ENCODE measurements at places on chromosomes 12 and 14.

DNA sequence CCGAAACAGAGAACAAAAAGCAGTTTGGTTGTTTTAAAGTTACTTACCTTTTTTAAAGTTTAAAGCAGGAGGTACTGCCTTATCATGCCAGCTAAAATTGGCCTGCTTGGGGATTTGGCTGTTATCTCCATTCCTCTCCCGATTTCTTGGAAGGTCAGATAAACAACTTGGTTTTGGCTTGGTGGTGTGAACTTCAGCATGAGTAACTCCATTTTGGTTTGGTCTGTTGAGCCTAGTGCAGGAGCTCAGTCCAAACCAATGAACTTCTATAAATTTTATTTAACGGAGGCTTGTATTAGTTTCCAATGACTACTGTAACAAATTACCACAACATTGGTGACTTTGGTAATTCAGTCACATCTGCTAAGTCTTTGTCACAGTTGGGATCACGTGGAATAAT, 82.3 kb downstream of the PLEKHA5 start:
- DNase-seq = no peak

- DNase-seq = no peak
Observed at GRCh38 chr12:70619471-70620152, 17.6 kb downstream of the PTPRB start.

- DNase-seq = no peak
Observed at GRCh38 chr14:72845683-72846082, 48.2 kb downstream of the DPF3 start.

GRCh38 chr14:98819132-98819866, 452.7 kb downstream of the BCL11B start:
- no peak for DNase-seq

GRCh38 chr12:126114441-126114840, 1049.2 kb downstream of the AACS start:
- DNase-seq = no peak
